ENCODE measurements at places on chromosomes 6 and 20. TPM values are rescaled to one million over a fixed set of nuclear protein-coding genes. Genes with fewer than 3 reads are reported as not detected.

CPXM1 gene
- 3.8 TPM for total RNA-seq

SSR1 gene
- 138 TPM for total RNA-seq

IRF4 gene
- 0.71 TPM for total RNA-seq

NPEPL1 gene
- 12.4 TPM for total RNA-seq

RCAN2 gene
- 7.4 TPM for total RNA-seq

CEP43 gene
- total RNA-seq, result 7.0 TPM

PHACTR1 gene
- 9.2 TPM for total RNA-seq

CD93 gene
- total RNA-seq, result 4.5 TPM

LPA gene
- total RNA-seq, result 1.8 TPM

- DNase-seq, result no peak
These were observed 231.9 kb downstream of the BMP2 start for GRCh38 chr20:6999381-6999780.

GRCh38 chr20:2891343-2891742 lies 18.1 kb downstream of the PTPRA start:
- no peak for DNase-seq

GRCh38 chr6:88967891-88968290 lies 4.5 kb upstream of the RNGTT start:
- DNase-seq, result no peak

- no peak for DNase-seq
These were observed 226.5 kb upstream of the CST7 start for GRCh38 chr20:24722586-24722985.

DNA sequence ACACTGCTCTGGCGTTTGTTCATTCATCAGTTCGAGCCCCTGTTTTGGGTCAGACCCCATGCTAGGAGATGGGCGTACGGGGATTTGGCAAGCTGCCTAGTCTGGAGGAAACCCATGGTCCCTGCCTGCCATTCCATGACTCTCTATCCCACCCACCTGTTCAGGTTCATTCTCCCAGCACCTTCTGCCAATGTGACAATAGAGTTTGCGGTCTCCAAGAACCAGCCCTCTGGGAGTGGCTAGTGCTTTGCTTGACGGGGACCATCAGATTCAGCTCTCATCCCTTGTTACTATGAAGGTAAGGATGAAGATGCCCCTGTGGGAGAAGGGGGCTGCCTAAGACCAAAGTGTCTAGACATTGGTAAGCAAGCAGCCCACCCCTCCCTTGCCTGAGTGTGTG lies 345.0 kb downstream of the PTPRT start:
- no peak for DNase-seq

GRCh38 chr20:49560646-49561045 lies 7.3 kb downstream of the PTGIS start:
- no peak for DNase-seq

- no peak for DNase-seq
These were observed 55.0 kb downstream of the QKI start for GRCh38 chr6:163469459-163469985.

- DNase-seq, result no peak
These were observed 33.2 kb downstream of the BFSP1 start for GRCh38 chr20:17497821-17498580.

DNA sequence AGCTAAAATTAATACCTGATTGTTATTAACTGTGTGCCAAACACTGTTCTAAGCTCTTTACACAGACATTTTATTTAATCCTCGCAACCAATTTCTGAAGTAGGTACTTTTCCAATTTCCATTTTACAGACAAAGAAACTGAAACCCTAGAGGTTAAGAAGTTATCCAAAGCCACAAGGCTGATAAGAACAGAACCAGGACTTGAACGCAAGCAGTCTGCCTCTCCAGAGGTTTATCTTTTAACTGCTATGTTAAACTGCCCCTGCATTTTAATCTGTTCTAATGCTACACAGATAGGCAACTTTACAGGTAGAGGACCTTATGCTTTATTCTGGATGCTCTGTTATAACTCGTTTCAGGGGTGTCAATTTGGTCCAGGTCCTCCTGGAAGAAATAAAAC lies 118.2 kb downstream of the SLC16A10 start:
- no peak for DNase-seq
